Large intestine (tissue), 12 donors: ENCODE measurements at places on chromosomes 4 and X. TPM values are rescaled to one million over a fixed set of nuclear protein-coding genes. Genes with fewer than 3 reads are reported as not detected.

Gene BEX1
- polyA plus RNA-seq, result 88.9 TPM

Gene PPP4R3C
- polyA plus RNA-seq, result not detected

Gene MAB21L2
- 24.5 TPM for polyA plus RNA-seq

Gene PPP2R2C
- 3.9 TPM for polyA plus RNA-seq

Gene PPAT
- polyA plus RNA-seq, result 13.2 TPM

Gene GPC4
- 12.4 TPM for polyA plus RNA-seq

Gene CYTL1
- 6.7 TPM for polyA plus RNA-seq

GRCh38 chrX:44876767-44877166 is 3.8 kb downstream of the KDM6A start:
- no peaks in the 10 kb centered on the region for H3K4me1 ChIP-seq
- H3K4me3 ChIP-seq, result no peak overlapping the region
- DNase-seq, result no peak
- no peak overlapping the region for H3K27ac ChIP-seq

- H3K4me1 ChIP-seq, result no peaks in the 10 kb centered on the region
- peak overlapping the region; percentile 42 for H3K4me3 ChIP-seq
- peak; percentile 31 for DNase-seq
- H3K27me3 ChIP-seq, result peaks cover 8% of the 10 kb centered on the region
- H3K36me3 ChIP-seq, result no peaks in the 10 kb centered on the region
Observed at GRCh38 chrX:136767104-136767941, 13.4 kb downstream of the ARHGEF6 start.

- no peaks in the 10 kb centered on the region for H3K27me3 ChIP-seq
- no peak overlapping the region for H3K4me3 ChIP-seq
- no peaks in the 10 kb centered on the region for H3K36me3 ChIP-seq
Observed at GRCh38 chr4:25080571-25080970, 49.8 kb upstream of the LGI2 start.

DNA sequence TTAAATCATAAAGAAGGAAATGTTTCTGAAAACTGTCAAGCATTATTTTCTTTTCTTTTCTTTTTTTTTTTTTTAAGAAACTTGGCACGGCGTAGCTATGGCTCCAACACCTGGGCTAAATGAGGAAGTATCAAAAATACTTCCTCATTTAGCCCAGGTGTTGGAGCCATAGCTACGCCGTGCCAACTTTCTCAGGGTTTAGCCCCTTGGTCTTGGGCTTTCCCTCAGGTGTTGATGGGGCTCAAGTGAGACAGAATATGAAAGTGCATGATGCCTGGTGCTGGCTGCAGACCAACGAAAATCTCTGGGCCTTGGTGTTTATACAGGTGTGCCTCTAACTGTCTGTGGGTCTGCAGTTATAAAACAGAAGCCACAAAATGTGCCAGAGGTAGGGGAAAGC is 132.7 kb downstream of the ARHGAP24 start:
- no peak for DNase-seq
- no peaks in the 10 kb centered on the region for H3K27me3 ChIP-seq
- no peak overlapping the region for H3K4me3 ChIP-seq
- H3K27ac ChIP-seq, result no peak overlapping the region
- no peaks in the 10 kb centered on the region for H3K36me3 ChIP-seq
- H3K4me1 ChIP-seq, result no peaks in the 10 kb centered on the region

DNA sequence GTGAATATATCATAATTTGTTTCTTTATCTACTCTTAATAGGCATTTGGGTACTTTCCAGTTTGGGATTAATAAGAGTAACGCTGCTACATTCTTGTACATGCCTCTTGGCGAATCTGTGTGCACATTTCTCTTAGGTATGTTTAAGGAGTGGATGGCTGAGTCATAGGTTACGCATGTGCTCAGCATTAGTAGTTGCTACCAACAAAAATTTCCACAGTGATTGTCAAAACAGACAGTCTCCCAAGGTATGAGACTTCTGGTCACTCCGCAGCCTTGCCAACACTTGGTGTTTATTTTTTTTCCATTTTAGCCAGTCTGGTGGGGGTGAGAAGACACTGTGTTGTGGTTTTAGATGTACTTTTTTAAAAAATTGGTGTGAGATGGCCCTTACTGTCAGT is 44.6 kb downstream of the FGFBP1 start:
- H3K4me3 ChIP-seq, result no peak overlapping the region
- no peak for DNase-seq

GRCh38 chrX:6383488-6383887 is 151.4 kb downstream of the VCX3A start:
- no peaks in the 10 kb centered on the region for H3K27me3 ChIP-seq
- no peak overlapping the region for H3K4me3 ChIP-seq
- H3K27ac ChIP-seq, result no peak overlapping the region
- H3K4me1 ChIP-seq, result peaks cover 13% of the 10 kb centered on the region

GRCh38 chr4:127421437-127421836 is 211.3 kb upstream of the INTU start:
- no peaks in the 10 kb centered on the region for H3K36me3 ChIP-seq
- H3K4me1 ChIP-seq, result no peaks in the 10 kb centered on the region
- DNase-seq, result no peak
- no peak overlapping the region for H3K27ac ChIP-seq
- H3K27me3 ChIP-seq, result no peaks in the 10 kb centered on the region

DNA sequence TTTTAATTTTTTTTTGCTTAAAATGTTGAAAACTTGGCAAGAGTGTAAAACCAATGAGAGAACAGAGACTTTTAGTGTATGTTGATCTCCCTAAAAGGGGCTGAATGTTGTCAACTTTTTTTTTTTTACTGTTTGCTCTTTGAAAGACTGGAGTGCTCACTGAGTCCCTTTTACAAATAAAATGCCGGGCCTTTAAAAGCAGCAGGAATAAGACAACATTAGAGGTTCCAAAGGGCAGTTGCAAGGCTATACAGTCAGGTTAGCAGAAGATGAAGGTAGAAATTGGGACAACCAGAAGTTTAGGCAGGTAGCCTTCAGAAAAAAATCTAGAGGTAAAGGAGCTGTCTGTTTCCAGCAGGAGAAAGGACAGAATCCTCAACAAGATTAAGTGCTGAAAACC is 132.5 kb upstream of the HTR2C start:
- no peak overlapping the region for H3K4me3 ChIP-seq
- DNase-seq, result no peak
- H3K27me3 ChIP-seq, result no peaks in the 10 kb centered on the region
- no peaks in the 10 kb centered on the region for H3K36me3 ChIP-seq
- no peak overlapping the region for H3K27ac ChIP-seq

DNA sequence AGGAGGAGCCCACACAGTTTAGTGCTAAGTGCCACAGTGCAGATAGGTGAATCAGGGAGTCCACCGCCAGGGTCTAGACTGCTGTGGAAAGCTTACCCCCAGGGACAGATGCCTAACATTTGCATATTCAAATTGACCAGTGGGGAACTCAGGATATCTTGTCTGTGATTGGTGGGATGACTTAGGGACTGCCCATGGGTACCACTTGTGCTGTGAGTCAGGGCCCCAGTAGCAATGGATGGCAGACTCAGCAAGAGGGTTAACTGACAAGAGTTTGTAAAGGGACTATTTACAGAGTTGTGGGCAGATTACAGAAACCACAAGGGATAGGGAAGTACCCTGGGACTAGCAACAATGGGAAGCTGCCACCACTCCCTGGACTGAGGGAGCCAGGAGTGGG is 282.1 kb downstream of the BCOR start:
- no peak for DNase-seq
- H3K27ac ChIP-seq, result no peak overlapping the region
- no peaks in the 10 kb centered on the region for H3K27me3 ChIP-seq
- no peak overlapping the region for H3K4me3 ChIP-seq
- H3K36me3 ChIP-seq, result no peaks in the 10 kb centered on the region

DNA sequence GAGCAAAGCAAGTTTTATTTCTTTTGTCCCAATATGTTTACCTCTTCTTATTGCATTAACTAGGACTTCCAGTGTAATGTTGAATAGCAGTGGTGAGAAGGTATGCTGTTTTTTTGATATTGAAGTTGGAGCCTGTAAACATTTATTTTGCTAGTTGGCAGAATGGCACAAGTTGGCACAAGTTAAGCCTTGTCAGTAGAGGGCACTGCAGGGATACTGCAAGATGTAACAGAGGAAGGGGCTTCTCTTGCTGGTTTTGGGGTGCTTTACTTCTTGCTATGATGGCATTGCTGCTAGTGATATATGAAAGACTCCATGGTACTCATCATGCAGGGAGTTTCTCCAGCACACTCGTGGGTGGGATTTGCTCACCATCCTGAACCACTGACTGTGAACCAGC is 327.3 kb upstream of the ARX start:
- no peaks in the 10 kb centered on the region for H3K36me3 ChIP-seq
- no peaks in the 10 kb centered on the region for H3K4me1 ChIP-seq
- no peak for DNase-seq
- no peak overlapping the region for H3K27ac ChIP-seq
- no peaks in the 10 kb centered on the region for H3K27me3 ChIP-seq

DNA sequence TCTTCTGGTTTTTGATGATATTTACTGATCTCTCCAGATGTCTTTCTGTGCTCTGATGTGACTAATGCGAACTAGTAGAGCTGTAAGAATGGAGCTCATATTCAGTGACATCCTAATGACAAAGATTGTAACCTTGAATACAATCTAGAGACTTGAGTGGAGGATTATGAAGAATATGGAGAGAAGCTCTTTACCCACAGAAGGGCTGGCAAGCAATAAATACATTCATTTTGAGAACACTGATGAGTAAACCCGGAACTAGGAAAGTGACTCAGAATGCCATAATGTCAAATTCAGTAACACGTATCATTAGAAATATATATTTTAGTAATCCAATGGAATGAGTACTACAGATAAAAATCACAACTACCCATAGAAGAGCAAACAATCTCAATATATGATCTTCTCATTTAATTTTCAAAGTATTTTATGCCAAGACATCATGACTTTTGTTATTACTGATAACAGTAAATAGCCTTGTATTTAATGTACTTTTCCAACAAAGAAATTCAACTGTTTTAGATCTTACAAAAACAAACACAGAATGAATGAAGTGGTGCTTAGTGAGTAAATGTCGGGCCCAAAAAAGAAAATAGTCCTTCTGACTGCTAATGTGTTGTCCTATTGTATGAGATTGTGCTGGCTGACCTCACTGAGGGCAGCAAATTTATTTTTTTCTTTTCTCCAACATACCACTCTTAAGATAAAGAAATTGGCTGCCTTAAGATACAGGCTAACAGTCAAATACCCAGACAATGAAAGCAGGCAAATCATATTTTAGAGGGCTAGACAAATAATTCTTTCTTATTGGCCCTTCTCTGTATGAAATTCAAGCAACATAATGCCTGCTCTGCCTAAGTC is 49.2 kb upstream of the HDAC8 start:
- no peak overlapping the region for H3K27ac ChIP-seq
- no peaks in the 10 kb centered on the region for H3K36me3 ChIP-seq
- no peaks in the 10 kb centered on the region for H3K27me3 ChIP-seq
- H3K4me3 ChIP-seq, result no peak overlapping the region
- DNase-seq, result no peak

DNA sequence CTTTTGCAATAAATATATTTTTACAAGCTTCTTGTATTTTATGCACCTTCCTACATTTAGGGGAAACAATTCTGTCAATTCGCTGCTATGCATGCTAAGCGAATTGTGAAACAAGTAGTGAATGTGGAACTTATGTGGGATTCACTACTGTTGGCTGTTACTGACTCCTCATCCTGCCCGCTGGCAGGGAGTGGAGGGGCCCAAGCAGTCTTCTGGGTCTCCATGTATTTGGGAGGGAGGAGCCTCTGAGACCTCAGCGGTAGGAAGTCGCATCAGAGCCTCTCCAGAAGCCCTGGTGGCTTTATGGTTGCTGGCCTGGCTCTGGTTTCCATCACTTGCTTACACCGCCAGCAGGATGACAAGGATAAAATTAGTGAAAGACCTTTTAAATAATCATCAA is 3.7 kb upstream of the SETD7 start:
- H3K27ac ChIP-seq, result no peak overlapping the region
- no peak for DNase-seq
- peaks cover 3% of the 10 kb centered on the region for H3K4me1 ChIP-seq
- no peaks in the 10 kb centered on the region for H3K36me3 ChIP-seq
- no peak overlapping the region for H3K4me3 ChIP-seq
